Lung (tissue), 17 donors: ENCODE measurements at places on chromosomes 16 and 17. TPM values are rescaled to one million over a fixed set of nuclear protein-coding genes. Genes with fewer than 3 reads are reported as not detected.

DNA sequence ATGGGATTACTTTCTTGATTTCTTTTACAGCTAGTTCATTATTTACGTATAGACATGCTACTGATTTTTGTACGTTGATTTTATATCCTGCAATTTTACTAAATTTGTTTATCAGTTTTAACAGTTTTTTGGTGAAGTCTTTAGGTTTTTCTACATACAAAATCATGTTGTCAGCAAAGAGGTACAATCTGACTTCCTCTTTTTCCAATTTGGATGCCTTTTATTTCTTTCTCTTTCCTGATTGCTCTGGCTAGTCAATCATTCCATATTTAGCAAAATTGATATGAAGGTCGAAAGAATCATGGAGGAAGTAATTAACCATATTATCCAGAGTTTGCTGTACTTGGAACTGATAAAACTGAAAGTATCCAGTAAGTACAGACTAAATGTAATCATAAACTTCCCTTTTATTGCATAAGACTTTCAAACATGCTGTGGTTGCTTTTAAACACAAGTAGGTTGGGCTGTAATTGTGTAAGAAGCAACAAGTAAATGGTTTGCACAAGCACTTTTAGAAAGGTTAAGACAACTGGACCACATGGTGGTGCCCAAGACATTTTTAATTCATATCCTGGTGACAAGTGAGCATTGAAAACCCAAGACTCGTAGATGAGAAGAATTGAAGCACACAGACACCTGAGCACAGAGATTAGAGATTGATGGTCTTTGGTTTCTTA is 8.4 kb downstream of the GDE1 start:
- peak; percentile 21 for DNase-seq

DNA sequence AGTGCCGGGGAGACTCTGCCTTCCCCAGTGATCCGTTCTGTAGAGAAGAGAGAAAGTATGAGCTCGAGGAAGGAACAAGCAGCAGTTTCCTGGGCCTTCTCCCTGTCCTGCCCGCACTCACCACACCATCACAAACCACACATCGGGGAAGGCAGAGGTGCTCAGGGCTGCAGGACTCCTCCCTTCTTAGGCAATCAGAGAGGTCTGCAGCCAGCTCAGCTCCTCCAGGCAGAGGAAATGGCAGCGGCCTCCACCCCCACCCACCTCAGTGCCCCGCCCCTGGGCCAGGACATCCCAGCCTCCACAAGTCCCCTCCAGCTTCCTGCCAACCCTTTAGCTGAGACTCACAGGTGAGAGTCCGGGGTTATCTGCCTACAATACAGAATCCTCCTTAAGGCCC is 2.0 kb downstream of the ZNF319 start:
- no peak for DNase-seq

DNA sequence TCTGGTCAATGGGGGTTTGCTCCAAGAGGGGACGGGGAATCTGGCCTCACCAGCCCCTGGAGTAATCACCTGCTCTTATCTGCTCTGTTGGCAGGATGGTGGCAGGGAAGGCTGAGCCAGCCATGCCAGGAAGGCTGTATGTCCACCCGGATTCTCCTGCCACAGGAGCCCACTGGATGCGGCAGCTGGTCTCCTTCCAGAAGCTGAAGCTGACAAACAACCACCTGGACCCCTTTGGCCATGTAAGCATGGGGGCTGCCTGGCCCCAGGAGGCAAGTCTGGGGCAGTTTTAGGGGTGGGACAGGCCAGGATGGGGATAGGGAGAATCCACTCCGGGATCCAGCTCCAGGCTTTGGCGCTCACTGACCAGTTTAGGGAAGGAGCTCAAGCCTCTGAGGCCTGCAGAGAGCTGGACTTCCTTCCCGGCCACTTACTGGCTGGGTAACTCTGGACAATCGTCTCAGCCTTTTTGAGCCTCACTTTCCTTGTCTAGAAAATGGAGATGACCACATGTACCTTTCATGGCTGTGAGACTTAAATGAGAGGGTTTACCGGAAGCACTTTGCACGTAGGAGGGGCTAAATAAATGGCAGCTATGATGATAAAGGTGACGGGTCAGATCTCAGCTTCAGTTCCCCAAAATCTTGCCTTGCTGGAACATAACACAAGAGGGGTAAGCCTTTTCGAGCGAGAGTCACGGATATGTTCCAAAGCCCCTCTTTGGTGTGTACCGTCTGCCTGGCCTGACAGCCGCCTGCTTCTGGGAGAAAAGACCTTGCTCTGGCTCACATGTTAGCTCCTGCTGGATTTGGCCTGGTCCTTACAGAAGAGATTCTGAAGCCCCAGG is 15.4 kb downstream of the TBX4 start:
- DNase-seq = no peak

DNA sequence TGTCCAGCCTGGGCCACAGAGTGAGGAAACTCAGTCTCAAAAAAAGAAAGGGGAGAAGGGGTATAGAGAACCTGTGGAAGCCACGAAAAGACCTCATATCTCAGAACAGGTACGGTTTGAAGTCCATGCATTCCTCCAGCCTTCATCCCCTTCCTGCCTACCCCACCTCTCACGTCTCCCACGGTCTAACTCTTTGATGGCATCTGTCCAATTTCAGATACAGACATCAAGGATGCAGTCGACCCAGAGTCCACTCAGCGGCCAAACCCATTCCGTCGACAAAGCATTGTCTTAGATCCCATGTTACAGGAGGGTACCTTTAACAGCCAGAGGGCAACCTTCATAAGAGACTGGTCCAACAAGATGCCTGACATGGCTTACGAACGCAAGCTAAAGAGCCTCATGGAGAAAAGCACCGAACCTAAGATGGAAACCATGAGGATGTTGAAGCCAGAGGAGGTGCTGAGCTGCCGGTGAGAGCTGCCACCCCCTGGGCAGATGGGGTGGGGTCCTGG is 22.7 kb downstream of the C16orf78 start:
- DNase-seq = no peak

DNA sequence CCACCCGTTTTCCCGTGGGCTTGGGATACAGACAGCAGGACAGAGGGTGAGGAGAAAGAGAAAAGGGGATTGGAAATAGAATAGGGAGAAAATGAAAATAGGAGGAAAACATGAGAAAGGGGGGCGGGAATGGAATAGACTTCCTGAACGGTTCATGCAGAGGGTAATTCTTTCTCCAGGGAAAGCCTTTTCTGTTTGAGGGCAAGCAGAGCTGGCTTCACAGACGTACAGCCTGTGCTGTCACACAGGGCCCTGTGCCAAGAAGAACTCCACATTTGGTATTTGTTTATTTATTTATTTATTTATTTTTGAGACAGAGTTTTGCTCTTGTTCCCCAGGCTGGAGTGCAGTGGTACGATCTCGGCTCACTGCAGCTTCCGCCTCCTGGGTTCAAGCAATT is 12.0 kb downstream of the MILR1 start:
- DNase-seq = peak; percentile 52

GRCh38 chr17:55366020-55366481 is 55.6 kb downstream of the MMD start:
- no peak for DNase-seq

DNA sequence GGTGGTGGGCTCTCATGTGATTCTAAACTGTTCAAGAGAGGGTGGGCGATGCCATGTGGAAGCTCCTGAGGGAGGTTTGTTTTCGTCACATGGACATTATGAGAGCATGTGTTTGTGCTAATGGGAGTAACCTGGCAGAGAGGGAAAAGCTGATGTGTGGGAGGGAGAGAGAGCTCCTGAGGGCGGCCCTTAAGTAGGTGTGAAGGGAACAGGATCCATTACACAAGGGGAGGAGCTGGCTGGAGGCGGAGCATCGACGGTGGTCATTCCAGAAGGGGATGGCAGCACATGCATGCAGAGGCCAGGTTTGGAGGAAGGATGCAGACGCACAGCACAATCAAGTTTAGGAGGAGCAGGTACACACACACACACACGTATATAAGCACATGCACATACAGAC is 197.5 kb downstream of the RPTOR start:
- DNase-seq = no peak

DNA sequence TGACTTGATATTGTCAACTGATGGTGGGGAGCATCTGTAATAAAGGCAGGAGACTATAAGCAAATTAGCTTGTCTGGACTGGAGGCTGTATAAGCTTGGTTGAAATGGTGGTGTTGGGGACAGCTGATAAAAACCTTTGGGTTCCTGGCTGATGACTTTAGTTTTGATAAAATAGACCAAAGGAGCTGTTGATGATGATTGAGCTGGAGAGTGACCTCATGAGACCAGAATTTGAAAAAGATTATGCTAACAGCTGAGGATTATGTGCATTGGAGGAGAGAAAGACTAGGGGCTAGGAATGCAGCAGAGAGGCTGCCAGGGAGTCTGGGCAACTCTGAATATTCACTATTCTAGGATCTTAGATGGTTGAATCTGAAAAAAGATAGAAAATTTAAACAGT is 8.7 kb upstream of the CDC27 start:
- DNase-seq = no peak

GRCh38 chr17:17408236-17408794 is 68.5 kb upstream of the MED9 start:
- no peak for DNase-seq

DNA sequence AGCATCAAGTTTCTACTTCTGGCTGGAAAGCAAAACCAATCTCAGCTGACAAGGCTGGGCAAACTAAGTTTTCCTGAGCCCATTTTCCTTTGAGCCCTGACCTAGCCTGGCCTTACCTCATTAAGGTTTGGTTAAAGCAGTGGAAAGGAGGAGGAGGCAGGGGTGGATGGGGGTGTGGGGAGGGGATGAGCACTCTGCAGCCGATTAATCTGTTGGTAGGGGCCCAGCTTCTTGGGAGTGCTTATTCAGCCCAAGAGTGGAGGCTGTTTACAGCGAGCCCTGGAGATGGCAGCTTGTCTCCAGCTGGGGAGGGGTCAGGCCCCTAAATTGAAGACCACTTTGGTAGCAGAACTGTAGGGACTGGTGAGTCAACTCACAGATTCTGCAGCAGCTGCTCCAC is 12.0 kb downstream of the SMCR8 start:
- no peak for DNase-seq

DNA sequence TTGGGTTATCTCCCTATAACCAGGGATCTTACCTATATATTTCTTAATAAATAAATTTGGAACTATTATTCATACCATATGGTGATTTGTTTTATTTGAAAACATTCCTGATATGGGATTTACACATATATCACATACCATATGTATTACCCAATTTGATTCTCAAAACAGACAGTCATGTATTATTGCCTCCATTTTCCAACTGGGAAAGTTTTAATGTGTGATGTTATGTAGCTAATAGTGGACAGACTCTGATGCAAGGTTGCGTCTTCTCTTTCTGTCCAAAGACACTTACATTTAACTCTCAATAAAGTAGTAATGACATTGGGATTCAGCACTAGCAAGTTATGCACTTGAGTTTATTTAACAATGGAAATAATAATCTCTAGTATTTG is 1.1 kb downstream of the KRTAP9-9 start:
- DNase-seq = no peak

DNA sequence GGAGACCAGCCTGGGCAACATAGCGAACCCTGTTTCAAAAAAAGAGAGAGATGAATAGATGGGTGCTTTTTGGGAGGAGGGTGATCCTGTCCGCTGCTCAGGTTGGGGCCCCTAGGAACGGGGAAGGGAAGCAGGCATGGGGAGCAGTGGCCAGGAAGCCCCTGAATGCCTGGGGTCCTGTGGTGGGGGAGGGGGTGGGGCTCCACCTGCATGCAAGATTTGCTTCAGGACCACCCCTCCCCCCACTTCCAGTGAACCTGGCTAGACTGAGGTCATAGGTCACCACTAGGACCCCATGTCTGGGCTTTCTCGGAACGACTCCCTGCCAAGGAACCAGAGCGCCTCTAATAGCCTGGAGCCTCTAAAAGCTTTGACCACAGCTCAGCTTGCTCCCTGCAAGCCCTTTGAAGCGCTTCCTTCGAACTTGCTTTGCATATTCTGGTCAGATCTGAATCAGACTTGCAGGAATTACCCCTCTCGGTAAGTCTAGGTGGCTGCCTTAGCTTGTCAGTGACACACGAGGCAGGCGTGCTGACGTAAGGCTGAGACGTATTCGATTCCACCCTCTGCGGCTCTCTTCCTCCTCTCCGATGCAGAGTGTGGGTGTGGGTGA is 3.7 kb downstream of the SOCS3 start:
- no peak for DNase-seq

- DNase-seq = no peak
Measured at GRCh38 chr17:50163843-50164696, 1.7 kb upstream of the SGCA start.

- DNase-seq = no peak
Measured at GRCh38 chr16:69745232-69745612, 9.5 kb downstream of the NOB1 start.

- no peak for DNase-seq
Measured at GRCh38 chr17:67479148-67479547, 102.1 kb downstream of the PITPNC1 start.

- DNase-seq = no peak
Measured at GRCh38 chr17:2170023-2170422, 115.1 kb downstream of the HIC1 start.

DNA sequence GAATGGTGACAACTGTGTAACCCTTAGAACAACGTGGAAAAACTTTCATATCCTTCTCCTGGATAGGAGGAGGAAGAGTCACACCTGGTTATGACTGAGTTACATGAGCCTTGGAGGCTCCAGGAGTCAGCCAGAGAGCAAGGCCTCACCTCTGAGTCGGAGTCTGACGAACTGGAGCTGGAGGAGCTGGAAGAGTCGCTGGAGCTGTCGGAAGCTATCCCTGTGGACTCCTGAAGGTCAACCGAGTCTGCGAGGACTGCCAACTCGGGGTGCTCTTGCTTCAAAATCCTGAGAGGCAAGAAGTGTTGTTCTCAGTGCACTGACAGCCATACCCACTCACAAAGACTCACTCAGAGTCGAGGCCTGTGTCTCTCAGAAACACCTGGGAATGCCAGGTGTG is 6.2 kb downstream of the JMJD6 start:
- no peak for DNase-seq

- DNase-seq = no peak
Measured at GRCh38 chr17:39787743-39788484, 50.2 kb downstream of the GRB7 start.

- DNase-seq = peak; percentile 91
Measured at GRCh38 chr16:78648517-78648916, 549.1 kb downstream of the WWOX start.

- DNase-seq = no peak
Measured at GRCh38 chr17:73663614-73664013, 19.4 kb upstream of the SDK2 start.

The SYCE1L gene
- 4.0 TPM for polyA plus RNA-seq

The BCO1 gene
- polyA plus RNA-seq = 0.24 TPM

The KRT25 gene
- not detected for polyA plus RNA-seq

The STH gene
- polyA plus RNA-seq = not detected

The PCGF2 gene
- polyA plus RNA-seq = 17.1 TPM

The PYDC1 gene
- not detected for polyA plus RNA-seq

The HOXB3 gene
- polyA plus RNA-seq = 4.9 TPM

The CACNB1 gene
- 35.1 TPM for polyA plus RNA-seq
